ENCODE measurements at places on chromosomes 3 and 15.
A peak's percentile ranks its signal among the peaks of the same experiment; 100 is the strongest.

DNA sequence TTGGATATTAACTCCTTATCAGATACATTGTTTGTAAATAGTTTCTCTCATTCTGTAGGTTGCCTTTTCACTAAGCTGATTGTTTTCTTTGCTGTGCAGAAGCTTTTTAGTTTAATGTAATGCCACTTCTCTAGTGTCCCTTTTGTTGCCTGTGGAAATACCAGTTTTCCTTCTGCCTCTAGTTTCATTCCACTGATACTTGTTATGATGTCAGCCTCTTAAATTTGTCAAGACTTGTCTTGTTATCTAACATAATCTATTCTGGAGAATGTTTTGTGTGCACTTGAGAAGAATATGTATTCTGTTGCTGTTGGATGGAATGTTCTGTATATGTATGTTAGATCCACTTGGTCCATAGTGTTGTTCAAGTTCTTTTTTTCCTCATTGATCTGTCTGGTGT lies 18.0 kb upstream of the CEP152 start:
- DNase-seq = no peak

GRCh38 chr3:157931517-157931916 lies 174.7 kb downstream of the SHOX2 start:
- DNase-seq = no peak

DNA sequence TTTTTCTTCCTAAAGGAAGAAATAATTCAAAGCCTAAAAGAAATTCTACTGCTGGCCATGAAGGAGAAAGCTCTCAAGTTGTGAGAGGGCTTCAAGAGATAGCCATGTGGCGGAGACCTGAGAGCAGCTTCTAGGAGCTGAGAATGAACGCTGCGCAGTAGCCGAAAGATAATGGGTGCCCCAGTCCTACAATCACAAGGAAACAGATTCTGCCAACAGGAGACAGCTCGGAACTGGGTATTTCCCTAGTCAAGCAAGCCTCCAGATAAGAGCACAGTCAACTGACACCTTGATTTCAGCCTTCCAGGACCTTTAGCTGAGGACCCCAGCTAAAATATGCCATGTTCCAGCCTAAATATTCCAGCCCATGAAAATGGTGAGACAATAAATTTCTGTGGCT lies 824.1 kb downstream of the FHIT start:
- DNase-seq = no peak

- DNase-seq = peak; percentile 5
Observed at GRCh38 chr15:80698676-80699075, 3.6 kb downstream of the ABHD17C start.

DNA sequence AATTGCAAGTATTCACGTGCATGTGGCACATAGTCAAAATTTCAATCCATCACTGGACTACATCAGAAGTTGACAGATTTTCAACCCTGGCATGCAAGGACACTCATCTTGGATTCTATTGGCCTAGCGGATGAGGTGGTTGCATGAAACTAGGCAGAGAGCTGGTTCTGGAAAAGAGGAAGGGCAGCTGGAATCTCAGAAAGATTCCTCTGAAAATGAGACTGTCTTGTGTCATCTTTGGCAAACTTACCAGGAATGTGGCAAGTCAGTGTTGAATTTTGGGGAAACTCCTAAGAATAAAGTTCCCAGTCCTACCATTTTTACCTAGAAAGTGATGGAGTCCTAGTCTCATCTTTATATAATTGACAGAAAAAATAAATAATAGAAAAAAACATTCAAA lies 384.3 kb upstream of the NR2F2 start:
- DNase-seq = no peak

DNA sequence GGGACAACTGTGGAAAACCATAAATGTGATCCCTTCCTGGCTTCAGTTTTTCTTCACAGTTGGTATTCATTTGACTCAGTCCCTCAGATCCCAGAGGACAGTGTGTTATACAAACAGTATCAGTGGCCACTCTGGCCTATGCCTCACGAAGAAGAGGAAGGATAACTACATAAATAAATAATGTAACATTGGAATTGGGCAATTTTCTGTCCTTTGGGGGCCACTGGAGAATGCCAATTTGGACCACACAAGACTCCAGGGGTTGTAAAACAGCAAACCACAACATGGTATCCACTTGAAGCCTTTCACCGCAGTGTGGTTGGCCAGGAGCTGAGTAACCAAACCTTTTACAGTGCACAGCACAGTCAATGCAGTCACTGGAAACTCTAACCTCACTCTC lies 1077.0 kb downstream of the ROBO2 start:
- DNase-seq = peak; percentile 73

GRCh38 chr3:49388289-49388820 lies 23.4 kb downstream of the RHOA start:
- no peak for DNase-seq

DNA sequence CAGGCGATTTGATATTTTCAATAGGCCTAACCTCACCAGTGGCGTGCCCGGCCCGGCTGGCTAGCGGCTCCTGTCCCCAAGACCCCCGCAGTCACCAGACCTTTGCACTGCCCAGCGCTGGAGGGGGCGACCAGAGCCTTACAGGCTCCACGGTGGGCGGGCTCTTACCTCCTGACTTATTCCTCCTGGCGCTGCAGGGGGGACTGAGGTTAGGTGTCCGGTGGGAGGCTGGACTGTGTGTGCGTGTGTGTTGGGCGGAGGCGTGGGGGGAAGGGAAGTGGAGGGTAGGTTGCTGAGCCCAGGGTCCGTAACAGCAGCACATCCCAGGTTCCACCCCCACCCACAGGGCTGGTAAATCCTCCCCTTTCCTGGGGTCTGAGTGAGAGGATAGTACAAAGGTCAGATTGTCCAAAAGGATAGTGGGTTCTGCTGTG lies 27.5 kb upstream of the THRB start:
- DNase-seq = no peak

- peak; percentile 18 for DNase-seq
Observed at GRCh38 chr15:70955151-70955550, 62.5 kb downstream of the LRRC49 start.

DNA sequence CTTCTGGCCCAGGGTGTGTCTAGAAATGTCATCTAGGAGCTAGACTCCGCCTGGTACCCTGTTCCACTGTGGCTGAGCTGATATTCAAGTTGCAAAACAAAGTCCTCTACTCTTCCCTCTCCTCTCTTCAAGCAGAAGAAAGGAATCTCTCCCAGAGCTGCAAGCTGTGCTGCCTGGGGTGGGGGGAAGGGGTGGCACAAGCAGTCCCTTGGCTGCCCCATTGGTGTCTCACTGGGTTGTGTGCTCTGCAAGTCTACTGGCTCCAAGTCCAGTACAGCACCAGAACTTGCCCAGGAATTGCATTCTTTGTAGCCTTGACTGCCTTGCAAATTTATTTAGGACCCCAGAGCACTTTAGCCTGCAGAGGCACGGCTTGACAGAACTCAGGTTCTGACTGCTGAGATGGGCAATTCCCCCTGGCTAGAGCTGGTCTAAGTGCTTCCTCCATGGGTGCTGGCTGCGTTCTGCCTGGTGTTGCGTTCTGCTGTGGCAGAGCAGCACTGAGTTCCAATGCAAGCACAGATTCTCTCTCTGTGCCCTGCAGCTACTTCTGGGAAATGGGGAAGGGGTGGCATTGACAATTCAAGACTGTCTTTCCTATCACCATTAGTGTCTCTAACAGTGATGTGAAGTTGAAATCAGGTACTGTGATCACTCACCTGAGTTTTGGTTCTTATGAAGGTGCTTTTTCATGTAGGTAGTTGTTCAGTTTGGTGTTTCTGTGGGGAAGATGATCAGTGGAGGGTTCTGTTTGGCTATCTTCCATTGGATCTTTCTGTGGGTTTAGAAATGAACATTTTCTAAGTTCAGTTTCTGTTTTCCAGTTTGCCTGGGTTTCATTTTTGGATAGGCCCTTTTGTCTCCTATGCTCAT lies 39.5 kb downstream of the OXSR1 start:
- DNase-seq = no peak

- DNase-seq = peak; percentile 32
Observed at GRCh38 chr3:69855436-69856162, 116.3 kb downstream of the MITF start.

GRCh38 chr3:13135811-13136321 lies 62.6 kb upstream of the IQSEC1 start:
- no peak for DNase-seq

- DNase-seq = no peak
Observed at GRCh38 chr3:30084316-30084715, 522.1 kb upstream of the TGFBR2 start.

DNA sequence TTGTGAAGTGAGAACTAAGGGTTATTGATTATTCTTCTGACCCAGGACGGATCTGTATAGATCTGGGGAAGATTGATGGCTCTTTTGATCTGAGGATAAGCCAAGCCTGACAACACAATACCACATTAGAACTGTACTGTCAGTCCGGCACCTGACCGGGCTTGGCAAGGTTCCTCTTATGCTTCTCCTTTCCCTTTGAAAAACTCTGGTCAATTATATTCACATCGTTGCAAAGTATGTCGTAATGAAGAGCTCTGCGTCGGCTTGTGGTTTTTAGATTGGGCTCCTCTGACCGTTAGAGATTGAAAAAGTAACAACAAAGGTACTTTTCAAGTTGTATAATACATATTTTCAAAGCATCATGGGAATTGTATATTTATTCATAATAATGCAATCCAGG lies 389.8 kb downstream of the NR2F2 start:
- peak; percentile 0 for DNase-seq

- DNase-seq = no peak
Observed at GRCh38 chr15:57272771-57273357, 103.4 kb upstream of the CGNL1 start.

GRCh38 chr3:43872301-43872700 lies 181.6 kb downstream of the ABHD5 start:
- DNase-seq = peak; percentile 71

DNA sequence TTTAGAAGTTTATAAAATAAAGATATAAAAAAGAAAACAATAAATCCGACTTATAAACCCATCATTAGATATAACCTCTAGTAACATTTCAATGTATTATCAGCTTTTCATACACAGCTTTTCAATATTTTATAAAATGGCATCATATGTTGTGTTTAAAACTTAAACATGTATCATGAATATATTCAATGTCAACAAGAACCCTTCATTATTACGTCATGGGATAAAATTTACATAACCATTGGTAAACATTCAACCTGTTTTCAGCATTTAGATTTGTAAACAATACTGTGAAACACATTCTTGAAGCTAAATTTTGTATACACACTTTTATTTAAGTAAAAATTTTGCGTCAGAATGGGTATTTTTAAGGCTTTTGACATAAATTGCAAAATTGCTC lies 153.4 kb upstream of the SOX14 start:
- DNase-seq = no peak

- DNase-seq = no peak
Observed at GRCh38 chr3:177681156-177681555, 483.9 kb upstream of the TBL1XR1 start.

GRCh38 chr15:40893019-40893670 lies 1.1 kb upstream of the VPS18 start:
- DNase-seq = peak; percentile 0

- no peak for DNase-seq
Observed at GRCh38 chr3:7171493-7171892, 310.6 kb downstream of the GRM7 start.

- DNase-seq = no peak
Observed at GRCh38 chr3:127821394-127821793, 921 bp downstream of the MGLL start.

Data from astrocyte of the hippocampus (primary cell).